ENCODE measurements at places on chromosomes 4 and X.

GRCh38 chrX:40148385-40149285 is 50.9 kb upstream of the BCOR start:
- no peak for DNase-seq

GRCh38 chr4:37516057-37516775 is 170.0 kb downstream of the RELL1 start:
- no peak for DNase-seq

DNA sequence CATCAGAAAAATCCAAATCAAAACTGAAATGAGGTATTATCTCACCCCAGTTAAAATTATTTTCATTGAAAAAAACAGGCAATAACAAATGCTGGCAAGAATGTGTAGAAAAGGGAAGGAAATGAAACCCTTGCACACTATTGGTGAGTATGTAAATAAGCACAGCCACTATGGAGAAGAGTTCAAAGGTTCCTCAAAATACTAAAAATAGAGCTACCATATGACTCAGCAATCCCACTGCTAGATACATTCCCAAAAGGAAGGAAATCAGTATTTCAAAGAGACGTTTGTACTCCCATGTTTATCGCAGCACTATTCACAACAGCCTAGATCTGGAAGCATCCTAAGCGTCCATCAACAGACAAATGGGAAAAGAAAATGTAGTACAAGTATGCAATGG is 932.4 kb downstream of the PCDH18 start:
- no peak for DNase-seq

GRCh38 chr4:123121241-123121907 is 199.0 kb upstream of the NUDT6 start:
- no peak for DNase-seq

GRCh38 chr4:107854356-107855022 is 29.8 kb downstream of the SGMS2 start:
- no peak for DNase-seq

DNA sequence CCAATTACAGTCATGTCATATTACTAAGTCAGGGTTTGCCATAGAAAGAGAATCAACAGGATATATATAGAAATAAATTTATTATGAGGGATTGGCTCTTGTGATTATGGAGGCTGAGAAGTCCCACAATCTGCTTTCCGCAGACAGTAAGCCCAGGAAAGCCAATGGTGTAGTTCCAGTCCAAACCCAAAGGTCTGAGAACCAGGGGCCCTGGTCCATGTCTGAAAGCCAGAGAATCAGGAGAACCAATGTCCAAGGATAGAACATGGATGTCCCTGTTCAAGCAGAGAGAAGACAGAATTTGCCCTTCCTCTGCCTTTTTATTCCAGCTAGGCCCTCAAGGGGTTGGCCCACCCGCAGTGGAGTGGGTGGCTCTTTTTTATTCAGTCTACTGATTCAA is 25.6 kb downstream of the FABP2 start:
- DNase-seq, result no peak

DNA sequence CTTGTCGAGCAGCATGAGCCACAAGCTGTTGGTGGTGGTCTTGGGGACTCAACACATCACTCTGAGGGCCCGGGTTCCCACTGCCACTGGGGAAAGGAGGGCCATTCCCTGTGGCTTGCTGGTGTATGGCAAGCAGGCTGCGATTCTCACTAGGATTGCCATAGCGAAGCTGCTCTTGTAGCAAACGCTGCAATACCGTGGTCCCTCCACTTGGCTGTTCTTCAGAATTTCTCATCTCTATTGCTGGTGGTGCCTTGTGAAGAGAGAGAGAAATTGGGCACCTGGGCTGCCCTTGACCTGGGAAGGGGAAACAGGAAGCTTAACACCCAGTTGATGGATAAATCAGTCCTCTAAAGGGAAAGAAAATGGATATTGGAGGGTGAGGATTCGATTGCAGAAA is 17.7 kb downstream of the AMOT start:
- no peak for DNase-seq

GRCh38 chr4:119858176-119858575 is 208.5 kb downstream of the MAD2L1 start:
- DNase-seq, result no peak

DNA sequence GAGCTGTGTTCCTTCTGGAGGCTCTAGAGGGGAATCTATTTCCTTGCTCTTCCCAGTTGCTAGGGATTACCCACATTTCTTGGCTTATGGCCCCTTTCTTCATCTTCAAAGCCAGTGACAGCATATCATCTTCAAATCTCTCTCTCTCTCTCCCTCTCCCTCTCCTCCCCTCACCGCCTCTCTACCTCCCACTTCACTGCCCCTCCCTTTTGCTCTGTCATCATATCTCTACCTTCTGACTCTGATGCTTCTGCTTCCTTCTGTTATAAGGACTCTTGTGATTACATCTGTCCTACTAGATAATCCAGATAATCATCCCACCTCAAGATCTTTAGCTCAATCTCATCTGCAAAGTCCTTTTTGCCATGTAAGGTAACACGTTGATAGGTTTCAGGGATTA is 93.1 kb upstream of the TEX13D start:
- DNase-seq, result no peak

GRCh38 chr4:20276848-20277247 is 25.1 kb downstream of the SLIT2 start:
- DNase-seq, result no peak

- DNase-seq, result no peak
Measured at GRCh38 chr4:19945979-19946380, 305.7 kb upstream of the SLIT2 start.

- DNase-seq, result no peak
Measured at GRCh38 chr4:152935631-152936445, at the start of gene FHDC1. Gene FHDC1 (plus strand): TSS chr4:152936323. CDS start chr4:152943058, 6,735 bp downstream.

GRCh38 chrX:119150163-119151050 is 22.8 kb upstream of the KIAA1210 start:
- no peak for DNase-seq

GRCh38 chrX:11913001-11913400 is 155.0 kb downstream of the MSL3 start:
- no peak for DNase-seq

- no peak for DNase-seq
Measured at GRCh38 chr4:82839624-82840023, 41.0 kb upstream of the SCD5 start.

GRCh38 chr4:186169333-186169944 is 21.9 kb upstream of the CYP4V2 start:
- no peak for DNase-seq

DNA sequence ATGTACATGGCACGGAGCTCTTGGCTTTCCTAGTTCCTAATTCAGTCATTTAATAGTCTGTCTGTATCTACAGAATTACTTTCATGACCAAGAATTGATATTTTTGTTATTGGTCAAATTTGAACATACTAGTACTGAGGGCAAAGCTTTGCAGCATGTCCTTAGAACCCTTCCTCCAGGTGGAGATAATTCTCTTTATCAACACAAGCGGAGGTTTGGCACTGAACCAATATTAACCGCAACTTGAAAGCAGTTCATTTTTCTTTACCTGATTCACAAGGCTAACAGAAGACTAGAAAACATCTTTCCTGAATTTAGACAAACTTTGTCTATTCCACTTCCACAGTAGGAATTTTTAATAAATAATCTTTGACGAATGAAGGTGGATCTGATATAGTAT is 73.8 kb downstream of the TACR3 start:
- no peak for DNase-seq

DNA sequence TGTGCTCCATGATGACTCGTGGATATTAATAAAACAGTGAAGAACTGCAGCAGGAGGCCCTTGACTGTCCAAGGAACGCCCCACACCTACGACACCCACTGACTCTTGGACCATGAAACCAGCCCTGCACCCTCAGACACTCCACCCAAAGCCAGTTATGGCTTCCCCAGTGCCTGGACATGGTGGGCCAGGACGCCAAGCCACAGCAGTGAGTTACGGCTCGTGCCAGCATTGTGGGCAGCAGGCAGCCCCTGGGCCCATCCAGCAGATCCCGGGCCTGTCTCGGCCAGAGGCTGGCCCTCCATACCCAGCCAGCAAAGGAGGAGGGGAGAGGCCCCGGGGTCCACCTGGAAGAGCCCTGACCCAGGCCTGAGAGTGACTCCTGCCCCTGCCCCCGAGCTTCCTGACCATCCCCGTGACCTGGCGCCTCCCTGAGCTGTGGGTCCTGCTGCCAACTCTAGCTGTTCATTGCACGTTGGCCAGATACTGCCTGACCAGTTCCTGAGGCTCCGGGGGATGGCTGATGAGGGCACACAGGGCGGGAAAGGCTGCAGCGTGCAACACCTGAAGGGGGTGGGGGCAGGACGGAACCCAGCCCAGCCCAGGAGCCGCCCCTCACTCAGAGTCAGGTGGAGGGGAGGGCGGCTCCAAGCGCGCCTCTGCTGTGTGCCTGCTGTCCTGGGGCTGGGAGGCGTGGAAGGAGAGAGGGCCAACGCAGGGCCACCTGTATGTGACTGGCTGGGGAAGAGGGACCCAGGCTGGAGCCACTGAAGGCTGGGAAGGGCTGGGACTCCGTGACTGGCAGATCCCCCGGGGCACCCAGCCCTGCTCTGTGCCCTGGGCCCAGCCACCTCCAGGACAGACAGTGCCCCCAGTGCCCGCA is 739 bp downstream of the SLC49A3 start:
- DNase-seq, result no peak

DNA sequence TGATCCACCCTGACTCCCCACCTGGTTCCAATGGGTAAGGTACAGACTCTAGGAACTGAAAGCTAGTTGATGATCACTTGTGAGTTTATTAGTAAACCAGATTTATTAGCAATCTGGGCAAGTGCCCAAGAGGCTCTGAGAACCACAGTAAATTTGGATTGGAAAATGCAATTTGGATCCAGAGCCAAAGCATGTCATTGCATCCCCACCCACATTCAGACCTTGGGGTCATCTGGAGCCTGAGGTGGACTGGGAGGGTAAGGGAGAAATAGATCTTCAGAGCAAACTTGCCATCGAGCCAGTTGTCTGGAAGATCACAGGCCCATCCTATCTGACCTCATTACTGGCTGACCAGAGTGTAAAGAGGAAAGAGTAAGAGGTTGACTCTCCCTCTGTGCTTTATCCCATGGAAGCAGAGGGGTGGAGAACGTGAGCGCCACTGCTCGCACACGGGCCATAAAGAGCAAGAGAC is 78.7 kb upstream of the RASGEF1B start:
- no peak for DNase-seq

DNA sequence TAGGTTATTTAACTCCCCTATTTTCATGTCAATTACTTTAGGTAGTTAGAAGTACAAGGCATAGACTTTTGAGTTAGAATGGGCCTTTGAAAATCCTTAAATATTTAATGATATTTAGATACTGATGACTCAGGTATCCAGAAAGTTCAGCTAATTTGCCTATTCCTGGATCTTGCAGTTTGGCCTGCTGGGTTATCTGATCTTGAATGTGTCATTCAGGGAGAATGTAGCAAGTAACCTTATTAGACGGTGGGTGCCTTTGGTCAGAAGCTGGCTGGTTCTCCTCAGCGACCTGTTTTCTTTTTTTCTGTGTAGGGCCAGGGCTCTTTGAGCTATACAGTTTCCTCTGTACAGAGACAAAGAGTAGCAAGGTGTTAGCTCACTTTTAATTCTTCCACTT is 42.0 kb downstream of the MTM1 start:
- no peak for DNase-seq

- DNase-seq, result no peak
Measured at GRCh38 chr4:186984105-186984644, 260.5 kb upstream of the FAT1 start.

GRCh38 chr4:131207589-131207988 is 1941.5 kb upstream of the PCDH10 start:
- no peak for DNase-seq

- no peak for DNase-seq
Measured at GRCh38 chr4:94472056-94472826, 20.5 kb downstream of the PDLIM5 start.

GRCh38 chr4:168880811-168881595 is 129.1 kb downstream of the CBR4 start:
- DNase-seq, result no peak

GRCh38 chrX:52261125-52261462 is 76.4 kb downstream of the MAGED4 start:
- no peak for DNase-seq

- no peak for DNase-seq
Measured at GRCh38 chr4:145909281-145909715, 29.3 kb downstream of the ZNF827 start.

DNA sequence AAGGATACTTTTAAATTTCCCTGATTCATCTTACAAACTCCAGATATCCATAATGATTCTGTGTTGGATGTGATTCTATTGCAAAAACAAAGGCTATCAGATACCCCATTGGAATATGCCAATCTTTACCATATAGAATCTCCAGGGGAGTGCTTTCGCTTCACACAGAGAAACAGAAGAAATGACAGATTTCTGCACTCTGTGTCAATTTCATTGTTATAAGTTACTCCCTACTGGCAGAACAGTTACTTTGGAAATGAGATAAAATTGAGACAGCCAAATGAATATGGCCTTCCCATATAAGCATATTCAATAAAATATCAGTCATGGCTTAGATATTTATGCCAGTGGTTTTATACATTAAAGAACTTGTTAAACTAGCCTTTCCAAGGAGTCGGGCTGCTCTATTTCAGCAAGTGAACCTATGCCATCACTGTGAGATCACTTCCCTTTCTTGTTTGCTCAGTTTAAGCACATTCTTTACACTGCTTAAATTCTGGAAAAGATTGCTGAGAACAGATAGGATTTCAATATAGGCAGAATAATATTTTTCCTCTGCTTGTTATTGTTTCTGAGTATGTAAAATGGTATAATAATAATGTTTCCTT is 127.5 kb upstream of the ANXA10 start:
- DNase-seq, result no peak

GRCh38 chrX:17465201-17465600 is 90.2 kb downstream of the NHS start:
- no peak for DNase-seq

DNA sequence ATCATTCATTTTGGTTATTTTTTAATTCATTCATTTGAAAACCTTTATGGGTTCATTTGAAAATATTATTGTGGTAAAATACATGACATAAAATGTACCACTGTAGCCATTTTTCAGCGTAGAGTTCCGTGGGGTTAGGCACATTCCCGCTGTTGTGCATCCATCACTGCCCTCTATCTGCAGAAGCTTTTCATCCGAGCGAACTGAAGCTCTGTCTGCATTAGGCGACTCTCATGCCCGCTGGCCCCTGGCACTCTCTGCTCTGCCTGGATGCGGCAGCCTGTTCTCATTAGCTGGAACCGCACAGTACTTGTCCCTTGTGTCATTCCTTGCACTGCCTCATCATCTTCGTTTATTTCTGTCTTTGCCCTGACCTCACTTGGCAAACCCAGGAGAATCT is 17.5 kb downstream of the CFAP99 start:
- no peak for DNase-seq

All from NCI-H1417 treated with DMSO at 0.1 percent for 48 hours (cell line).